ENCODE measurements at places on chromosomes 2 and 18.

DNA sequence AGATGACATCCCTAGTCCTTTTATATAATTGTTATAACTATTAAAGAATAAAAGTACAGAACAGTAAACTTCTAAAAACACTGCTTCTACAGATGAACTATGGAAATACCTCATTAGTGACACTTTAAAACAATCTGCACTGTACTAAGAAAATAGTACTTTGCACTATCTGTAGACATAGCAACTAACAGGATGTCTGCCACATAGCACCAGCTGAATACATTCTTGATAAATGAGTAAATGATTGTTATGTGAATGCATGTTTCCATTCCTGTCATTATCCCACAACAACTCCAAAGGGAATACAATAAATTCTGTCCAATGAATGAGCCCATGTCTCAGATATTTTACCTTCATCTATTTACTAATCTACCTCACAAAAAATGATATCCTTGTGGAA lies 115.3 kb upstream of the SLC35G4 start:
- peak; percentile 54 for DNase-seq

GRCh38 chr2:161063157-161063945 lies 96.9 kb upstream of the TANK start:
- DNase-seq = peak; percentile 88

DNA sequence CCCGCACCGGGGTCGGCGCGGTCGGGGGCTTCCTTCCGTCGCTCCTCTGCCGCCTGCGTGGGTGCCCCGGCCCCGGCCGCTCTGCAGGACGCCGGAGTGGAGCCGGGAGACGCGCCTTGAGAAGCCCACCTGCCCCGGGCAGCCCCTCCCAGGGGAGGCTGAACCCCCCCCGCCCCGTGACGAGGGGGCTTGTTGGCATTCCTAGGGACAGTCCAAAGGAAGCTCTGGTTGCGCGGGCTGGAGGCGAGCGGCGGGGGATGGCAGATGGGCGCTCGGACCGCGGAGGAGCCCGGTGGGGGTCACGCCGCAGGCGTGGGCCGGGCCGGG lies 133.5 kb upstream of the MGAT5 start:
- DNase-seq = peak; percentile 30

DNA sequence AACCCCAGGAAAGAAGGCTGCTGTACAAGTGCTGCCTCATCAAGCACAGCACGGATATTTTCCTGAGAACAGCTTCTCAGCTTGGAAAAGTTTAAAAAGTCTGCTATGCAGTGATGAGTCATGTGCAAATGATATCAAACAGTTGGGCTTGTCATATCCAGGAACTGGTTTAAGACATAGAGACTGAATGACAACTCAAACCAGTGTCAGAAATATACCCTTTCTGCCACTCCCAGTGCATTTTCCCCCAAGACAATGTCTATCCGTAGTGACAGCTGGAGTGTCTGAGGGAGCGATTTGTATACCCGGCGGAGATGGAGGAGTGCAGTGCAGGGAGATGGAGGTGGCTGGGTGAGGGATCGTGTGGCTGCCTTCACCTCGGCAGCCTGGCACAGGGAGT lies 28.2 kb downstream of the SOX11 start:
- DNase-seq = no peak

- no peak for DNase-seq
These were observed 105.3 kb downstream of the GLI2 start for GRCh38 chr2:120840795-120841487.

- DNase-seq = no peak
These were observed 75.8 kb downstream of the LNPK start for GRCh38 chr2:175926272-175926671.

- peak; percentile 68 for DNase-seq
These were observed 44.8 kb upstream of the KDM3A start for GRCh38 chr2:86396291-86396785.

DNA sequence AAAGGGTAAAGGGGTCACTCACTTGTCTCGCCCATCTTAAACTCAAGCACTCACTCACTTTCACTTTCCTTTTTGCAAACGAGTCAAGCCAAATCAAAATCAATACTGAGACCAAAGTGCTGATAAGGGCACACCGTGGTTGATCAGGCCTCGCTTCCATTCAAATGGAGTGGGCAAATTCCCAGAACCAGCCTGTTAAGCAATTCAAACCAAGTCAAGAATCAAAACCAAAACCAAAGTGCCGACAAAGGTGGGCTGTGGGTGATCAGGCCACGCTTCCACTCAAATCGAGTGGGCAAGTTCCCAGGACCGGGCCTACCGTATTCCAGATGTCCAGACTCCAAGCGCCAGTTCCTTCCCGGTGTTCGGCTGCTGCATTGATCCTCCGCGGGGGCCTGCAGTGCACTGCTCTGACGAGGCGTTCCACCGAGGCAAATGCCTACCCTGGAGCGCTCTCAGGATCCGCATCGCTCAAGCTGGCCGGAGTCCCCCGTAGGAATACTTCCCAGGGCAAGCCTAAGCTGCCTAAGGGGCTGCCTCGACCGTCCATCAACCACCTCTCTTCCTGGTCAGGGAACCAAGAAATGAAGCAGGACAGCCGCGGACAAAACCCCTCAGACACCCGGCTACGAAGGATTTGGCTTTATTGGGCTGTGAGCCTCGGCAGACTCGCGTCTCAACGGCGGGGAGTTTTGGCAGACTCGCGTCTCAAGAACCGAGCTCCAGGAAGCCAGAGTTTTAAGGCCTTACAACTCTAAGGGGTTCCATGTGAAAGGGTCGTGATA lies 89.9 kb upstream of the SLC1A4 start:
- DNase-seq = no peak

- DNase-seq = no peak
These were observed 37.8 kb downstream of the RDH14 start for GRCh38 chr2:18522484-18523146.

DNA sequence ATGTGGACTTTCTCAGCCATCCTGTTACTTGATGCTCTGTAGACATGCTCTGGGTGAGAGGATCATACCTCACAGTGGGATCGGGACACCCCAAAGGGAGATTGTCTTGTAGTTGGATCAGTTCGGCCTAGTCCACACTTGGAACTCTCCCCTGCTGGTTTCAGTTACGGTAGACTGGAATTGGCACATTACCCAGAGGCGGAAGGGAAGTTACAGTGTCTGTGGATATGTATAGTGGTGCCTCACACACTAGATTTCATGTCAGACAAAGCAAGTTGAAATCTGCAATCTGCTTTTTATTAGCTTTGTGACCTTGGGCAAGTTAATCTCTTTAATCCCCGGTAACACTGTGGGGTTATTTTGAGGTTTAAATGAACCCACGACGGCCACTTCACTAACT lies 16.2 kb upstream of the CTAGE1 start:
- DNase-seq = peak; percentile 42

DNA sequence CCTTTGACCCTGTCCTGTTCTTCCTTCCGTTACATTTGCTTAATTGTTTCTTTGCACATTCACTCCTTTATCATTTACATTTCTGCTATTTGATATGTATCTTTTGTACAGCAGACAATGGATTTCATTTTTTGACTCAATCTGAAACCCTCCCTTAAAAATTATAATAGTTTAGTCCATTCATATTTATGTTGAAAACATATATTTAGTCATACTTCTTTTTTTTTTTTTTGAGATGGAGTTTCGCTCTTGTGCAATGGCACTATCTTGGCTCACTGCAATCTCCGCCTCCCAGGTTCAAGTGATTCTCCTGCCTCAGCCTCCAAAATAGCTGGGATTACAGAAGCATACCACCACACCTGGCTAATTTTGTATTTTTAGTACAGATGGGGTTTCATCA lies 95.3 kb upstream of the TGFA start:
- no peak for DNase-seq

DNA sequence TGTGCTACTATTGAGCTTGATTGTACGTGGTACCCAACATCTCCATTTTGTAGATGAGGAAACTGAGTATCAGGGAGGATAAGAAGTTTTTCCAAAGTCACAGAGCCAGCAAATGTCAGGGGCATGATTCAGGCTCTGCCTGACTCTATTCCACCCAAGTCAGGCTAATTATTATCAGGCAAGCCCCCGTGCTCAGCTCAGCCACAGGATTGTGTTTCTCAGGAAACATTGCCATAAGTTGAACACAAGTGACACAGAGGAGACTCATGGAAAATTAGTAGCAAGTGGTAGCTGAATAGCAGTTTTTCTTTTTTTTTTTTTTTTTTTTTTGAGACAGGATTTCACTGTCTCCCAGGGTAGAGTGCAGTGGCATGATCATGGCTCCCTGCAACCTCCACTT lies 260.5 kb downstream of the C1D start:
- DNase-seq = no peak

DNA sequence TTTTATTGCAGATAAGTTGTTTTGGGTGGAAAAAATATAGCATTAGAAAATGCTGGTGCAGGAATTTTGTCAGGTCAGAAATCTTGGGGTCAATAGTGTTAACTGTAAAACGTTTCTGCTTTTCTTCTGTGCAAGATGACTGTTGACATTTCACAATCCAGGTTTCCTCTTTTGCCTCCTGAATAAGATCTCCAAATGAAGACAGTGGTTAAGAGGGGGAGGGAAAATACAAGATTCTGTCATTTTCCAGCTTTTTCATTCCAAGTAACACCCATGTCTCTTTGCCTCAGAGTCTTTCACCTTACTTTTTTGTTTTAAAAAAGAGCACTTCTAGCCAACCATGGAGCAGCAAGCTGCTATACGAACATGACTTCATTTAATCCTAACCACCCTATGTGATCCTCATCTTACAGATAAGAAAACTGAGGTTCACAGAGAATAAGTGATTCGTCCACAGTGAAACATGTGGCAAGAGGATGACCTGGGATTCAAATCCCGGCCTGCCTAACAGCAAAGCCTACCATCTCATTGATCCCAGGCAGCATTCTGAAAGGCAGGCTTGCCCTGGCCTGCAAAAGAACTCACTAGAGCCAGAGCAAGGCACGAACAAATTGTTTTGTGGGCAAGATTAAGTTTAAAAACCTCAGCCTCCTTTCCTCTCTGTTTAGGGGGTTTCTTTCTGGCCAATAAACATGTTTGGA lies 3.0 kb downstream of the PLEK start:
- no peak for DNase-seq

DNA sequence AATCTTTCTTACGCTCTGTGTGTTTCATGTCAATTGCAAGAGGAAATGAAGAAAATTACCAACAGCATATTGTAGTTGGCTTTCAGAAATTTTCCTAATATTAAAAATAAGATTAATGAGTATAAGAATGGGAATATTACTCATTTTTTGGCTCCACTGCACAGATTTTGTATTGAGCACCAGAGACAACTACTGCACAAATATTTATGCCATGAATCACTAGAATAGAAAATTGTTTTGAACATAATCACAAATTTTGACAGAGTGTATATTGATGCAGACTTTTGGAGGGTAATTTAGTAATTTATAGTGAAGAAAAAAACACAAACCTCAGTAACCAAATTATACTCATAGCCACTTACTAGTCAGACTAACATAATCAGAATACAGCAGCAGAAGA lies 118.3 kb downstream of the DOK6 start:
- DNase-seq = no peak

GRCh38 chr2:106596844-106597243 lies 109.7 kb downstream of the CD8B2 start:
- no peak for DNase-seq

Measured in lung microvascular endothelial cell (primary cell).